ENCODE measurements at places on chromosomes 5 and 9.

GRCh38 chr9:108142504-108143201, 653.1 kb upstream of the KLF4 start:
- no peak for DNase-seq

DNA sequence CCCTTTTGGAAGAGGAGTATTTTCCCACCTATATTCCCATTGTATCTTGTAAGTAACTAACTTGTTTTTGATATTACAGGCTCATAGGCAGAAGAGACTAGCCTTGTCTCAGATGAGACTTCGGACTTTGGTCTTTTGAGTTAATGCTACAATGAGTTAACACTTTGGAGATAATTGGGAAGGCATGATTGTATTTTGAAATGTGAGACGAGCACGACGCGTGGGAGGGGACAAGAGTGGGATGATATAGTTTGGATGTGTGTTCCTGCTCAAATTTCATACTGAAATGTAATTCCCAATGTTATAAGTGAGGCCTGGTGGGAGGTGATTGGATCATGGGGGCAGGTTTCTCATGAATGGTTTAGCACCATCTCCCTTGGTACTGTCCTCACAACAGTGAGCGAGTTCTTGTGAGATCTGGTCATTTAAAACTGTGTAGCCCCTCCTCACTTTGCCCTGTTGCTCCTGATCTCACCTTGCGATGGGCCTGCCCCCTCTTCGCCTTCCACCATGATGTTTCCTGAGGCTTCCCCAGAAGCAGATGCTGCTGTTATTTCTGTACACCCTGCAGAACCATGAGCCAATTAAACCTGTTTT, 721.5 kb upstream of the CTNND2 start:
- no peak for DNase-seq

DNA sequence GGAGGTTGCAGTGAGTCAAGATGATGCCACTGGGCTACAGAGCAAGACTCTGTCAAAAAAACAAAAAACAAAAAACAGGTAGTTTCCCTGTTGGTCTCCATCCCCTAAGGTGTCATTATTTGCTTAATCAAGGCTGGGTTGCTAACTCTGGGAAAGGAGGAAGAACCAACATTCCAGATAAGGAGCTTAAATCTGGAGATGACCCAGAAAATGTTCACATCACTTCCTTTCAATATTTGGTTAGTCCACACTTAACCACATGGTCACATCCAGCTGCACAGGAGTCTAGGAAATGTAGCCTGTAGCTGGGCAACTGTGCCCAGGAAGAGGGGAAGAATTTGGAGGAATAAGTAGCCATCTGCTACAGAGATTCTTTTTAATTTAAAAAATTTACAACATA, 25.9 kb upstream of the MEGF9 start:
- DNase-seq: no peak

DNA sequence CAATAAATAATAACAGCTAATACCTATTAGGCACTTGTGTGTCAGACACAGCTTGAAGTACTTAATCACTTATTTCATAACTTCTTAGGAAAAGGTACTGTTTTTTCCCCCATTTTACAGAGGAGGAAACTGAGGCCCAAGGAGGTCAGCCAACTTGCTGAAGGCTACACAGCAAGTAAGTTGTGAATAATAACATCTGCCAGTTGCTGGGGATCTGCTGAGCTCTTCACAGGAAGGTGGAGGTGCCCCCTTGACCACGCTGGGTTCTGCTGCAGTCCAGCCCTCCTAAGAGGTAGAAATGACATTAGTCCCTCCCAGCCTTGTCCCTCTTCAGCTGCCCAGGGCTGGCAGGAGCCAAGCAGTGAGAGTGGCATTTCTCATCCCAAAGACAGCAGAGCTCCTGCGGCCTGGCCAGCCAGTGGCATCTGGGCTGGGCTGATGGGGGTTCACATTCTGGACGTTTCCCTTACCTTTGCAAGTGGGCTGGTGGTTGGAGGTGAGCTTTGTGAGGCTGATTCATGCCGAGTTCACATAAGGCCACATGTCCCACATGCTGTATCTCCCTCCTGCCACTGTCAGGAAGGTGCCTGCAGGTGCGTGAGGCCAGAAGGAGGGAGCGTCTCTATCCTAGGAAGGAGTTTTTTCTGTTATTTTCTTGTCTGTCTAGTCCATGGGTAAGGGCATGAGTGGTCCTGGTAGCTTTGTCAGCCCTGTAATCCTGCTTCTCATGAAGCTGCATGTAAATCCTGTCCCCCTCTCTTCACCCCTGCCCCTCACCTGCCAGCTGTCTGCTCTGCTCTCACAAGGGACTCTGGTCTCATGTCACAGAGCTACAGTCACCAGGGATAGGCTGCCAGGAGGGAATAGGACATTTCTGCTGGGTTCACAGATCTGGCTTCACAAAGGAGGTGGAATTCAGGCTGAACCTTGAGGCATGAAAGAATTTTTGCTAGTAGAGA, 171.7 kb downstream of the MACROH2A1 start:
- DNase-seq: no peak
